ENCODE measurements at places on chromosomes 16 and 17.

DNA sequence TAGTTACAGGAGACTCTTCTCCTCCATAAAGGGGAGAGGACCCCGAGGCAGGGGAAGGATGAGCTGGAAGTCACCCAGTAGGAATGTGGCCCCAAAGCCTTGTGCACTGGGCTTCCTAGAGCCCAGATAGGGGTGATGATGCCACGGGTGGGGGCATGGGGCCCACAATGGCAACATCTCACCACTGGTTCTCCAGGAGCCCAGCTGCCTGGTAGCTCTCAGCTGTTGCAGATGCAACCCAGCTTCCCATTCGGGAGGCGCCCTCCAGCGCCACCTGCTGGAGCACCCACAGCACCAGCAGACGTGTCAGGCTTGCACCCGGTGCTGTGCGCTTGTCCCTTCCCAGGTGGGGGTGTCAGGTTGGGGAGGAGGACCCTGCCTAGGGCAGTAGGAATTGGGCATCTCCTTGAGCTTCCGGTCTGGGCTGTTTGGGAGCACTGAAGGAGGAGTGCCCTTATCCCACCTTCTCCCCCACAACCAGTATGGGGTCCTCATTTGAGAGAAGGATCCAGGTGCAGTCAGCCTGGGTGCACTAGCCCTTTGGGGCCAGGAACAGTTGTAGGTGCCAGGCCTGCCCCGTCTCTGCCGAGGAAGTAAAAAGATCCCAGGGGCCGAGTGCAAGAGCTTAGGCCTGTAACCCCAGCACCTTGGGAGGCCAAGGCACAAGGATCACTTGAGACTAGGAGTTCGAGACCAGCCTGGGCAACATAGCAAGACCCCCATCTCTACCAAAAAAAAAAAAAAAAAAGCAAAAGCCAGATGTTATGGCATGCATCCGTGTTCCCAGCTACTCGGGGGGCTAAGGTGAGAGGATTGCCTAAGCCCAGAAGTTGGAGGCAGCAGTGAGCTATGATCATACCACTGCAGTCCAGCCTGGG, 14.4 kb downstream of the CDIPT start:
- peak; percentile 41 for DNase-seq

- DNase-seq, result no peak
Observed at GRCh38 chr17:44558710-44559633, 1.7 kb downstream of the FZD2 start.

DNA sequence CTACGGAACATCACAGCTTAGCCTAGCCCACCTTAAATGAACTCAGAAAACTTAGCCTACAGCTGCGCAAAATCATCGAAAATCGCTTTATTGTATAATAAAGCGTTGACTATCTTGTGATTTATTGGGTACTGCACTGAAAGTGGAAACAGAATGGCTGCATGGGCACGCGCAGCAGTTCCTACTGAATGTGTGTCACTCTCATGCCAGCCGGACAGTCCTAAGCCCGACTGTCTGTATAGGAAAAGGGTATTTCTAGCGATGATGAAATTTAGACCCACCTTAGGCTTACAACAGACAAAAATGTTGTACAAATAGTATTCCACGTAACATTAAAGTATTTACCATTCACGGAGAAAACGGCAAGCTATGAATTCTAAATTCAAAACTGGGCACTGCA, 9.3 kb downstream of the FBXO31 start:
- DNase-seq, result no peak

DNA sequence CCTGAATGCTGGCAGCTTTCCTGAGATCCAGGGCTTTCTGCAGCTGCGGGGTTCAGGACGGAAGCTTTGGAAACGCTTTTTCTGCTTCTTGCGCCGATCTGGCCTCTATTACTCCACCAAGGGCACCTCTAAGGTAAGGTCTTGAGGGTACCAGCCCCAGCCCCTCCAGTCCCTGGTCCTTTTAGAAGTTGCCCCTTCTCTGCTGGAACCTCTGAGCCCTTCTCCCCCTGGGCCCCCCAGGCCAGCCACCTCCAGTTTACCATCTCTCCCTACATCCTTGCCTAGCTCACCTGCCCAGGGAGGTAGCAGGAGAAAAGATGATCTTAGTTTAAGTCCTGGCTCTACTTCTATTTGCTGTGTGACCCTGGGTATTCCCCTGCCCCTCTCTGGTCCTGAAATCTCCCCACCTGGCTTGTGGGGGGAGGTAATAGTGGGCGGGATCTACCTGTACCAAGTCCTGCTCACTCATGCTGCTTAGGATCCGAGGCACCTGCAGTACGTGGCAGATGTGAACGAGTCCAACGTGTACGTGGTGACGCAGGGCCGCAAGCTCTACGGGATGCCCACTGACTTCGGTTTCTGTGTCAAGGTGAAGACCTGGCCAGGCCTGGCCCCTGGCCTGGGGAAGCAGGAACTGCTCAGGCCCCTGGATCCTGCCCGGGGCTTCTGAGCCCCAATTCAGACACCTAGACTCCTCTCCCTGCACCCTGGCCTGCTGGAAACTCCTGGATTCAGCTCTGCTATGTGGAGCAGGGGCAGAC, 6.5 kb downstream of the GRB7 start:
- DNase-seq, result no peak

DNA sequence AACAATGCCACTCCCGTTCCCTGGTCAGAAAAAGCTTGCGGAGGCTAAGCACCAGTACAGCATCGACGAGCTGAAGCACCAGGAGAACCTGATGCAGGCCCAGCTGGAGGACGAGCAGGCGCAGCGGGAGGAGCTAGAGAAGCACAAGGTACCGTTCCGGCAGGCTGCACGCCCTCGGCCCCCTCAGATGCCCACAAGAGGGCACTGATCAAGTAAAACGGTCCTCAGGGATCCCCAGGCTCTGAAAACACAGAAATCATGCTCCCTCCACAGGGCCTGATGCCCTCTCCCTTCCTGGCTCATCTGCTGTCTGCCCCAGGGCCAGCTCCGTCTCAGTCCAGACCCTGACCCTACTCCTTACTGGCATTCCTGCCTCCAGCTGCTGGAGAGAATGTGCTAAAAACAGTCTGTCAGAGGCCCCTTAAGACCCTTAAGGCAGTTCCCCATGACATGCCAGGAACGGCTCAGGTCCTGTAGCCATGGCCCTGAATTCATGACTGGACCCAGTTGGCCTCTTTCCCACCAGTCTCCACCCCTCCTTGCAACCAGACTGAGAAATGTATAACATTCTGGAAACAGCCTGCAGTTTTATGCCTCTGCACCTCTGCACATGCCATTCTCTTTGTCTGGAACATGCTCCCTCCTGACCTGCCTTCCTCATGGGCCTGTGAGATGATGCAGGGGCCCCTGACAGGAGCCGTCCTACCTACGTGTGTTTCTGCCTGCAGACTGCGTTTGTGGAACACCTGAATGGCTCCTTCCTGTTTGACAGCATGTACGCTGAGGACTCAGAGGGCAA, 21.8 kb downstream of the DRC3 start:
- no peak for DNase-seq

GRCh38 chr17:8277317-8277716, 11.2 kb upstream of the RANGRF start:
- DNase-seq, result no peak

- DNase-seq, result no peak
Observed at GRCh38 chr17:28925912-28926365, 23.1 kb upstream of the DHRS13 start.

DNA sequence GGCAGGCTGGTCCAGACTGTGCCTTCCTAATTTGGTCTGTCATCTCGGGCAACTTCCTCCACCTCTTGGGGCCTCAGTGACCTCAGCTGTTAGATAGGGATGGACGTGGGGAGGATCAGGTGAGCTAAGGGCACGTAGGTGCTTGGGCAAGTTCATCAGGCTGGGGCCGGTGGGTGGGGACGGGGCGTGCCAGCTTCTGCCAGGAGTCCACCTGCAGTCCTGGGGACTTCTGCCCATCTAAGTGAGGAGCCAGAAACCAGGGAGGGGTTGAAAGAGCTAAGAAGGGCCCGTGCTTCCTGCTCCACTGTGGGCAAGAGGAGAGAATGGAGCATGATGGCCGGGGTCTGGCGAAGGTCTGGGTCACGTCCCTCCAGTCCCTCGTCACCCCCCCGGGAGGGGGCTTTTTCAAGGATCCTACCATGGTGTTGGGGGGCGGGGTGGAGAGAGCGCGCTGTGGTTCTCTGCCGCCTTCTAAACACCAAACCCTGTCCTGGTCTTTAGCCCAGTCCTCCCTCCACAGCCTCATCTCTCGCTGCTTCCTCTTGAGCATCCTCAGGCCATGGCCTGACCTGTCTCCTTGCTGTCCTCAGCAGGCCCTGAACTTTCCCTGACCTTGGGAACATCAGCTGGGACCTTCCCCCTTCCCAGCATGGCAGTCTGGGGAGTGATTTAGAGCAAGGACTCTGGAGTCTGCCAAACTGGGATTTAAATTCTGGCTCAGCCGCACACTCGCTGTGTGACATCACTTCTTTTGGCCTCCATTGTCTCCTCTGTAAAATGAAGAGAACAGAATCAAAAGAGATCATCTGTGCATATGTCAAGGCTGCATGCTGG, 21.6 kb downstream of the SPNS2 start:
- DNase-seq, result no peak

GRCh38 chr17:66679631-66680517, 155.0 kb upstream of the CACNG5 start:
- peak; percentile 29 for DNase-seq

DNA sequence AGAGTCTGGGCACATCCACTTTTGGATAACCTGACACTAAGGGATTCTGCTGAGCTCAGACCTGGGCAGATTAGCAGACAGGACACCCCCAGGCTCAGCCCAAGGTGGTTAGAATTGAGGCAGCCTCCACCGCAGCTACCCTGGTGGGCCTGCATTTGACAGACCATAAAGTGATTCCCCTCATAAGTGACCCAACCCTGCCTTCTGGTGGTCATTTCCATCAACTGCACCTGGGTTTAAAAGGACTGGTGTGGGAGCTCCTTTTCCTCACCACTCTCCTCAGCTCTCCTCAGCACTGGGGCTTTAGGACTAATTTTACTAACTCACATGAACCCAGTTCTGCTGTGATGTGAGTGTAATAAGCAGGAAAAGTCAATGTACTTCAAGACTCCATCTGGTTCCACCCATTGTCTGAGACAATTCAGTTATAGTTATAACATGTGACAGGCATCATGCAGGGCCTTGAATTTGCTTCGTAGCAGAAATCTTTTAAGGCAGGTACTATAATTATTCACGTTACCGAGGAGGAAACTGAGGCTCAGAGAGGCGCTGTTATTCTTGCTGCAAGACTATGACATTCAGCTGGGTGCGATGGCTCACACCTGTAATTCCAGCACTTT, 42.5 kb downstream of the MYH3 start:
- no peak for DNase-seq

DNA sequence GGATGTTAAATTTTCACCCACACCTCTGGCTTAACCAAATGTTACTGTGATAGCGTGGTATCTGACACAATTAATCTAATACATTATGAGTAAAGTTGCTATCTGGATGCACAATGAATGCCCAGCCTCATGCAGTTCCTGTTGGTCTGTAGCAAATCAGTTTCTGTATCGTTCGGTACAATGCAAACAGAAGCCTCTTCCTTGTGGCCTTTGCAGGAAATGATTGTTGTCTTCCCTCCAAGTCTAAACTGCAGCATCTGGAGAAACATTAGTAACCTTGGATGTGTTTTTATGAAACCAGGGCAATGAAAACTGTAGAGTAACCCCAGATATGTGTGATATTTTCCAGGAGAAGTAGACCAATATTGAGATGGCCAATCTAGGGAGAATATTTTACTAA, 46.8 kb downstream of the CYB561 start:
- no peak for DNase-seq

DNA sequence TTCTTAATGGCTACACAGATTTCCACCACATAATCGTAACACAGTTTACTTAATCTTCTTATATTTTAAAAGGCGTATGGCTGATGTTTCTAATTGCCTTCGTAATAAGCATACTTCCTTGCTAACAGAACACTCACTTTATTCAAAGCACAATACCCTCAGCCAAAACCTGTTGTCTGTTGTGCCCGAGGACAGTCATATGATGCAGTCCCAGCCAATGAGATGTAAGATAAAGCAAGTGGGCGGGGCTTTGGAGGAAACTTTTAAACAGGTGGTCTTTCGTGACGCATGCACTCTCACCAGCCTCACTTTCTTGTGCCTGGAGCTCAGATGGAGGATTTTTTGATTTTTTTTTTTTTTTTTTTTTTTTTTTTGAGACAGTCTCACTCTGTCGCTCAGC, 174.1 kb downstream of the ZFHX3 start:
- no peak for DNase-seq

GRCh38 chr17:10757647-10758046, 27.8 kb upstream of the TMEM220 start:
- no peak for DNase-seq

- DNase-seq, result no peak
Observed at GRCh38 chr16:29991571-29991904, 3.9 kb downstream of the HIRIP3 start.

GRCh38 chr16:6165330-6165979, 1067.9 kb upstream of the EEF2KMT start:
- DNase-seq, result no peak

- peak; percentile 58 for DNase-seq
Observed at GRCh38 chr17:34220752-34221395, 34.2 kb upstream of the CCL2 start.

GRCh38 chr17:63439687-63440086, 6.4 kb downstream of the CYB561 start:
- DNase-seq, result no peak

DNA sequence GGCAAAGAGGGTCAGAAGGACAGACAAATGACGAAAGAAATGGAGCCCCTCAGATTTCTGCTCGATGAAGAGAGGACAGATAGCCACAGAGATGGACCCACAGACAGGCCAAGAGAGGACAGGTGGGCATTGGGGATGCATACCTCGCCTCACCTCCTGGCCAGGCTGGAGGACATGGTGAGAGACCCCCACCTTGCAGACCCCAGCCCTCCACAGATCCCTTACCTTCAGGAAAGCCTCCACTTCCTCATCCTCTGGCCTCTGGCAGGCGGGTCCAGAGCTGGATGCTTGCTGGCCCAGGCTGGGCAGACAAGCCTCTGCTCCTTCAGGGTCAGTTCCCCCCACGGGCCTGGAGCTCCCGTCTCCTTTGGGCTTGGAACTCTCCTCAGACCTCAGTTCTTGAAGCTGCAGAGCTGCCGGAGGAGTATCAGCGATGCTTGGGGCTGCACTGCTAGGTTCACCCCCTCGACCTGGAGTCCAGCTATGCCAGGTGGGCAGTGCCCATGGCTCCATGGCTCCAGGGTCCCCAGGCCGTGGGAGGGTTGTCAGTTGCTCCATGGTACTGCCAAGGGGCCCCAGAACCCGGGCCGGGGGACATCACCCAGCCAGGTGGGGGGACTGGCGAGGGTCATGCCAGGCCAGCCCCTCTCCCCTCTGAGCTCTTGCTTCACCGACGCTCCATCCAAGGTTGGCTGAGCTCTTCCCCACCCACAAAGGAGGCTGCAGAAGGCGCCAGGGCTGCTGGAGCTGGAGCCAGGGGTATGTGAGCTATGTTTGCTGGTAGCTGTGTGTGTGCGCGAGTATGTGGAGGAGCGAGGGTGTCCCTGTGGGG, 1.0 kb downstream of the TSPOAP1 start:
- no peak for DNase-seq

GRCh38 chr17:80428796-80429195, 13.8 kb downstream of the ENDOV start:
- no peak for DNase-seq
